Activated CD8-positive, alpha-beta memory T cell treated with anti-CD3 and anti-CD28 coated beads for 24 hours (primary cell): ENCODE measurements at places on chromosomes 3 and 15.

- peak; percentile 72 for DNase-seq
These were observed 34.9 kb upstream of the TIMP4 start for GRCh38 chr3:12193485-12194165.

DNA sequence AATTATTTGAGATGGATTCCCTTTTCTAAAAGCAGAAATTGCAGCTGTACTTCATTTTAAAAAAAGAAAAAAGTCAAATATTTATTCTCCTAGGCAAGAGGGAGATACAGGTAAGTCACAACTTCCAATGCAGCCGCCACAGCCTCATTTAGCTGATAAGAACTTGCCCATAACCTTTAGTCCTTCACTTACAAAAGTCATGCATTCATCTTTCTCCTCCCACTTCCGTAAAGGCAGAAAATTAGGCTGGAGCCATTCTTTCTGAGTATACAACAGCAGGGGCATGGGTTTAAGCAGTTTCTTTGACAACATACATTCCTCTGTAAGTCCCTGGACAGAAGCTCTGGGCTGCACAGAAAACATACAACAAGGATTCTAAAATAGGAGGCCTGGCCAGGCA, 4.3 kb downstream of the SUCLG2 start:
- DNase-seq, result no peak

- DNase-seq, result no peak
These were observed 4.8 kb upstream of the MINDY2 start for GRCh38 chr15:58766290-58766689.

DNA sequence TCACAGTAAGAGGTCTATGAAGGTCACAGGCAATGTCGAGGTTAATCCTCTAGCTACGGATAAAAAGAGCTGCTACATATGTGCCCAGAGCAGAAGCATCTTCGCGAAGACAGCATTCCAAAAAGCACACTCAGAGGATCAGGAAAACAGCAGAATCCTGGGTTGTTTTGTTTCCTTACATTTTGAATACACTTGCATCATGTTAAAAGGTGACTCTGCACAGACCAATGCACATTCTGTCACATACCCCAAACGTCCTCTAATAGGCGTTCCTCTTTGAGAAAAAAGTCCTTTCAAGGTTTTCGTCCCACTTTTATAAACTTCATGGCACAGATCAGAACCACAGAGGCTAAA, 52.7 kb downstream of the VGLL4 start:
- no peak for DNase-seq

DNA sequence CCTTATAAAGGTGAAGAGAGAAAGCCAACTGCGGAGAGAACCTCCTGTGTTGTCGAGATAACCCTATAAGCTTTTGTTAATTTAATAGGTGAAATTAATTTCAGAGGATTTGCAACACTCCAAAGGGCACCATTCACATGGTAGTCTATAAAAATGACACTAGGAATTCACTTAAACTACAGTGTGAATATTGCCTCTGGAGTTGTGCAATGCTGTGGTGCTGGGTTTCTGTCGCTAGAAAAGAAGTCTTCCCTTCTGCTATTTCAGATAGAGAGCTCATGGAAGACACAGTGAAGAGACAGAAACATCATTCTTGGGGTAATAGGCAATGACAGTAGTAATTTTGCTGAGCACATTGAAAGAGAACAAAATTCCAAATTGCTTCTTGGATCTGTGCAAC, 28.8 kb upstream of the PROK2 start:
- no peak for DNase-seq

DNA sequence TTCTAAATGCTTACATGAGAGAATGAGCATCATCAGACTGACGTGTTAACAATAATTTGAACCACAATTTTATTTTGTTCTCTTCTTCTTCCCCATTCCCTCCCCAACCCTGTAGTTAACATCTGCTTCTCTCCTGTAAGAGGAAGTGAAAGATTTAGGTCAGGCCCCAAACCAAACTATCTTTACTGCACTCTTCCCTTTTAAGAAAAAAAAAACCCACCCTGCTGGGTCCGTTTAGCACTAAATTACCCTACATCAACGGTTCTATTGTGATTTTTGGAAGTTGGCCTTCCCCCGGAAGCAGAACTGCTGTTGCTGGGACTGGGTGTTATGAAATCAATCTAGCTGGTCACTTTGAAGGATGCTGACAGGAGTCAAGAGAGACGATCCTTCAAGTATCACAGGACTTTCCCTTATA, 49.4 kb downstream of the NFKBIZ start:
- DNase-seq, result no peak

GRCh38 chr3:111853068-111853467, 6.0 kb upstream of the PHLDB2 start:
- no peak for DNase-seq

GRCh38 chr3:136664771-136665170, 87.4 kb downstream of the STAG1 start:
- no peak for DNase-seq

- DNase-seq, result no peak
These were observed 562 bp downstream of the ADGRG7 start for GRCh38 chr3:100609963-100610362.

GRCh38 chr3:117526470-117527079, 817.0 kb downstream of the TUSC7 start:
- DNase-seq, result no peak

GRCh38 chr15:42387603-42388002, 28.3 kb downstream of the CAPN3 start:
- no peak for DNase-seq

DNA sequence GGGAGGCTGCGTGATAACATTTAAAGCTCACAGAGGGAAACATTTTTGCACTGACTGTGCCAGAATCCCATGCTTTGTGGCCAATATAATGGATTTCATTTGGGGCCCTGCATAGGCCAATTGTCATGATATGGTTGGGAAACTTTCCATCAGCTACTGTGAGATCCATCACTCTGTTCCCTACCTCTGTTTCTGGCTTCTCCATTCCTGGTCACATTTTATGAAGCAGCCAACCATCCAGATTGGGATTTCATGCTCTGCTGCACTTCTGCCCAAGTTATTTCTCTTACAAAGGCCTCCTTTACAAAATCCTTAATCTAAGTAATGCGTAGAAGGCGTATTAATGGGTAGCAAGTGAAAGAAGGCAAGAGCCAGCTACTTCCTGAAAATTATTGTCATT, 221.1 kb downstream of the LRTM1 start:
- no peak for DNase-seq

- DNase-seq, result no peak
These were observed 3.6 kb upstream of the LDHAL6B start for GRCh38 chr15:59203008-59203407.

GRCh38 chr15:36601952-36602351, 22.5 kb downstream of the CDIN1 start:
- DNase-seq, result no peak

DNA sequence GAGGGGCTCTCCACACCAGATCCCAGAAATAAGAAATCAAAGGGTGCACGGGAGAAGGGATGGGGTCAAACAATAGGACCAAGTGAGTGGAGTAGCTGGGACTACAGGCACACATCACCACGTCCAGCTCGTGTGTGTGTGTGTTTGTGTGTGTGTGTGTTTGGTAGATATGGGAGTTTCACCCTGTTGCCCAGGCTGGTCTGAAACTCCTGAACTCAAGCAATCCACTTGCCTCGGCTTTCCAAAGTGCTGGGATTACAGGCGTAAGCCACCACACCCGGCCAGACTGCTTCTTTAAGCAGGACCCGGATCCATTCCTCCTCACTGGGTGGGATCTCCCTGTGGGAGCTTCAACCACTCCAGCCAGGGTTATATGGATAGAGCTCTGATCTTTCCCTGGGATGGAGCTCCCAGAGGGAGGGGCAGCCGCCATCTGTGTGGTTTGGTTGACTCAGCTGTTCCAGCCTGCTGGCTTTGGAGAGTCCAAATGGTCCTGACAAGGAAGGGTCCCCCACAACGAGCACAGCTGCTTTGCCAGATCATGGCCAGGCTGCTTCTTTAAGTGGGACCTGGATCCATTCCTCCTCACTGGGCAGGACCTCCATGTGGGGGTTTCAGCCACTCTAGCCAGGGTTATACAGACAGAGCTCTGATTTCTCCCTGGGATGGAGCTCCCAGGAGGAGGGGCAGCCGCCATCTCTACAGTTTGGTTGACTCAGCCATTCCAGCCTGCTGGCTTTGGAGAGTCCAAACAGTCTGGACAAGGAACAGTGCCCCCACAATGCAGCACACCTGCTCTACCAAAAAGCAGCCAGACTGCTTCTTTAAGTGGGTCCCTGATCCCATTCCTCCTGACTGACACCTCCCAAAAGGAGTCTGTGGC, 9.1 kb upstream of the AVEN start:
- DNase-seq, result no peak

DNA sequence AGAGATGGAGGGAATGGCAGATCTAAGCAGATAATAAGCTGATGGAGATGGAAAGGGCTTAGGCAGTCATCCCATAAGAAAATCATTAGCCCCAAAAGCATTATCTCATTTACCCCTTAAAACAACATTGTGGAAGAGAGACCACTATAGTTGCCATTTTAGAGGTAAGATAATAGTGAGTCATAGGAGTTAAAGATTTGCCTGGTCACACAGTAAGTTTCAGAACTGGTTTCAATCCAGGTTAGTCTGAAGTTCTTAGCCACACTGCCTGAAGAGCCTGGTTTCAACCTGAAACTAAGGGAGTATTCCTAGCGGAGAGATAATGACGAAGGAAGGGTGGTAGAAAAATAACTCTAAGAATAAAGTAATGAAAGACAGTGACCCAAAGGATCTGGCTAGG, 13.0 kb upstream of the UBR1 start:
- no peak for DNase-seq

DNA sequence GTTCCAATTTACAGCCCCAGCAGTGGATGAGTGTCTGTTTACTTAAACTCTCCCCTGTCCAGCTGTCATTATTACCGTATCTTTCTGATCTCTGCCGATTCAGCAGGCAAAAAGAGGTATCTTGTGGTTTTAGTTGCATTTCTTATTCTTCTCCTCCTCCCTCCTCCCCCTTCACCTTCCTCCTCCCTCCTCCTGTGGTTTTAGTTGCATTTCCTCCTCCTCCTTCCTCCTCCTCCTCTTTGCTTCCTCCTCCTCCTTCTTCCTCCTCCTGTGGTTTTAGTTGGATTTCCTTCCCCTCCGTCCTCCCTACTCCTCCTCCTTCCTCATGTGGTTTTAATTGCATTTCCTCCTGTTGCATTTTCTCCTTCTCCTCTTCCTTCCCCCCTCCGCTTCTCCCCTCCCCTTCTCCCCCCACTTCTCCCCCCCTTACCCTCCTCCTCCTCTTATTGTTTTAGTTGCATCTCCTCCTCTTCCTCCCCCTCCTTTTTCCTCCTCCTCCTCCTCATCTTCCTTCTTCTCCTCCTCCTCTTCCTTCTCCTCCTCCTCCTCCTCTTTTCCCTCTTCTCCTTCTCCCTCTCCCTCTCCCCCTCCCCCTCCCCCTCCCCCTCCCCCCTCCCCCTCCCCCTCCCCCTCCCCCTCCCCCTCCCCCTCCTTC, 25.3 kb upstream of the VPS33B start:
- no peak for DNase-seq

DNA sequence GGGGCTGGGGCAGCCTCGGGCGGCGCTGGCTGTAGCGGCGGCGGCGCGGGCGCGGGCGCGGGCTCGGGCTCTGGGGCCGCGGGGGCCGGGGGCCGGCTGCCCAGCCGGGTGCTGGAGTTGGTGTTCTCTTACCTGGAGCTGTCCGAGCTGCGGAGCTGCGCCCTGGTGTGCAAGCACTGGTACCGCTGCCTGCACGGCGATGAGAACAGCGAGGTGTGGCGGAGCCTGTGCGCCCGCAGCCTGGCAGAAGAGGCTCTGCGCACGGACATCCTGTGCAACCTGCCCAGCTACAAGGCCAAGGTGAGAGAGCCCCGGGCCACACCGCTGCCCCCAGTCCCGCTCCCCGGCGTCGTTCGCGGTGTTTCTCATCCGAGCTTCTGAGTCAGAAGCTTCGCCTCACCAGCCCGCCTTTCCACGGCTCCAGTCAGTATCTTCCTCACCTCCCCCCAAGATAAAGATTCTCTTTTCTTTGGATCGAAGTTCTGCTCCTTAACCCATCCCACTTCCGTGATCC, 600 bp downstream of the FBXO45 start:
- no peak for DNase-seq

GRCh38 chr3:58332575-58333188, at the start of gene PXK:
TSS of gene PXK (plus strand) at chr3:58332892. CDS start at chr3:58332989, 97 bp downstream.
- DNase-seq, result peak; percentile 90

GRCh38 chr15:39833515-39833981, 50.9 kb upstream of the FSIP1 start:
- DNase-seq, result no peak

GRCh38 chr3:31341130-31341529, 191.6 kb upstream of the STT3B start:
- DNase-seq, result no peak

- DNase-seq, result no peak
These were observed 113.8 kb upstream of the TGFBR2 start for GRCh38 chr3:30492322-30493192.

- no peak for DNase-seq
These were observed 11.5 kb upstream of the DNAJC13 start for GRCh38 chr3:132405609-132406299.

DNA sequence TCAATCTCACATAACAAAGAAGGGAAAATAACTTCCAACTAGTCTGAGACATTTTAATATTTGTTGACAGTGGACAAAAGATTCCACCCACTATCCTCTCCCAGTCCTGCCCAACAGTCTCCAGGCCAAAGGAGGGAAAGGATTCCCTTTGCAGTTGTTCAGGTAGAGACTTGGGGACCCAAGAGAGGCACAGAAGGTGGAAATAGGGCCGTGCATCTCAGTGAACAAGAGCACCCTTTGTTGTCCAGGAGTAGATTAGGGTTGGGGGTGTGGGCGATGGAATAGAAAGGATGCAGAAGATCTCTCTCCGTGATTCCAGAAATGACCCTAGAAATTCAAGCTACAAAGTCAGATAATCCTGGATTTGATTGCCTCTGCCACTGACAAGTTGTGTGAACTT, 44.8 kb upstream of the TRA2B start:
- peak; percentile 48 for DNase-seq

- DNase-seq, result no peak
These were observed 49.7 kb downstream of the STAC start for GRCh38 chr3:36429986-36430485.

DNA sequence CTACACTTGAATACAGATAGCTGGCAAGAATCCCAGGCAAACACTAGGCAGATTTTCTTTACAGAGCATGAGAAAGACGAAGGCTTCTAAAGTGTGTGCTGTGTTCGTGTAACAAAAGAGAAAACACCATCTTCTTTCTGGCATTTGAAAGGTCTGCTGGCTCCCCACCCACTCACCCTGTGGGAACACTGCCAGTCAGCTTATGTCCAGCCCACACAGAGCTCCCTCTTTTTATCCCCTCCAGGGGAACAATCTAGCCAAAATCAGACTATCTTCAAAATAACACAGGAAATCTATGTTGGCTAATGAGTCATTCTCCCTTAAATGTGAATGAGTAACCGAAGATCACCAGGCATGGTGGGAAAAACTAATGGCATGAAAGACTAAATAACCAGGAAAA, 45.6 kb upstream of the PAQR5 start:
- DNase-seq, result no peak

GRCh38 chr3:191120447-191121298, 78.4 kb upstream of the OSTN start:
- DNase-seq, result no peak

- no peak for DNase-seq
These were observed 77.0 kb downstream of the CCK start for GRCh38 chr3:42189001-42189460.
